ENCODE measurements at places on chromosomes 7 and 10.
A peak's percentile ranks its signal among the peaks of the same experiment; 100 is the strongest.

- DNase-seq = no peak
Observed at GRCh38 chr7:82275342-82275741, 168.2 kb downstream of the CACNA2D1 start.

GRCh38 chr10:71205468-71205867 is 6.9 kb upstream of the UNC5B start:
- DNase-seq = no peak

GRCh38 chr7:130912082-130912861 is 178.3 kb upstream of the KLF14 start:
- DNase-seq = no peak

DNA sequence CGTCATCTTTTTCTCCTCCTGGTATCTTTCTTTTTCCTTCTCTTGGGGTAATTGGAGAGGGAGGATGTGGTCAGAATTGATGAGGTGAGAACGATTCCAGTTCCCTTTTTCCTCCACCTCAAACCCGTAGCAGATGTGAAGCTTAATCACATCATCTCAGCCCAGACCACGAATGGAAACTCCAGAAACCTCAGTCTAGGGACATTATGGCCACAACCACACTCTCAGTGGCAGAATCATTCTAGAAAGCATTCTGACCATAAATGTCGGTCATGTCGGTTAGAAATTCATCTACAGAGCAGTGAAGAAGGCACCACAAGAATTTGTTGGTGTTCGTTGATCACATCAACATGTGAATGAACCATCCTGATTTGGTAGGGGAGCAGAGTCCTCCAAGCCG is 78.7 kb downstream of the GATA3 start:
- peak; percentile 93 for DNase-seq

DNA sequence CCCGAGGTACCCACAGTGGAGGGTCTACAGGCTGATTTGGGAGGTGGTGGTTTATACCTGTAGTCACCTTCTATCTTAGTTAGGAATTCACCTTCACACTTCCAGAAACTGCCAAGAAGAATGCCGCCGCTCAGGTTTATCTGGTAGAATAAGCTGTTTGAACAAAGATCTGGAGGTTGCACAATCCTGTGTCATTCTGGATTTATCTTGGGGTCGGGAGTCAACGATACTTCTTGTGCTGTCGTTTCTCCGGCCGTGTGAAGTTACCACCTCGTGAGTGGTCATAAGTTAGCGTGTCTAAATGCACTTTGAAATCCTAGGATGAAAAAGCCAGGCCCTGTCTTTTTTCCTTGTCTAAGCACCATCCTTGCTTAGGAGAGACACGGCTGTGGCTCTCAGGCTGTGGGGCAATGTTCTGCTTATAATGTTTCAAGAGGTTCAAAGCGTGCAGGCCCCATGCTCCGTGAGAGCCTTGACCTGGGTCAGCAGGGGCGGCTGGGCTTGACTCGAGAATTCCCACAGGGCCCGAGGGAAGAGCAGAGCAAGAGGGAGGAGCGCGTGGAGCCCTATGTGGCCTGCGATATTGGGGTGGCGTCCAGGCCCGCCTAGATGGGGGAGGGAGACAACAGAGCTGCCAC is 35.5 kb downstream of the GRIFIN start:
- no peak for DNase-seq

DNA sequence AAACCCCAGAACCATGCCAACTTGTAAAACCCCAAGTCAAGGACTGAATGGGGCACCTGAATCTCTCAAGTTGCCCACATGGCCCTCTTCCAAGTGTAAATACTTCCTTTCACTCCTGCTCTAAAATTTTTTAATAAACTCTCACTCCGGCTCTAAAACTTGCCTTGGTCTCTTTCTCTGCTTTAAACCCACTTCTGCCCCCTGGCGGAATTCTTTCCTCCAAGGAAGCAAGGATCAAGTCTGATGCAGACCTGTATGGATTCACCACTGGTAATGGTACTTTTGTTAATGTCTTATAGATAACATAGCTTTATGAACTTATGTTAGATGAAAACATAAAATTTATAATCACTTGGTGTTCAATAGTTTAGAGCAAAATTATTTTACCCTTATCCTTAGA is 33.8 kb downstream of the SLC16A9 start:
- no peak for DNase-seq

DNA sequence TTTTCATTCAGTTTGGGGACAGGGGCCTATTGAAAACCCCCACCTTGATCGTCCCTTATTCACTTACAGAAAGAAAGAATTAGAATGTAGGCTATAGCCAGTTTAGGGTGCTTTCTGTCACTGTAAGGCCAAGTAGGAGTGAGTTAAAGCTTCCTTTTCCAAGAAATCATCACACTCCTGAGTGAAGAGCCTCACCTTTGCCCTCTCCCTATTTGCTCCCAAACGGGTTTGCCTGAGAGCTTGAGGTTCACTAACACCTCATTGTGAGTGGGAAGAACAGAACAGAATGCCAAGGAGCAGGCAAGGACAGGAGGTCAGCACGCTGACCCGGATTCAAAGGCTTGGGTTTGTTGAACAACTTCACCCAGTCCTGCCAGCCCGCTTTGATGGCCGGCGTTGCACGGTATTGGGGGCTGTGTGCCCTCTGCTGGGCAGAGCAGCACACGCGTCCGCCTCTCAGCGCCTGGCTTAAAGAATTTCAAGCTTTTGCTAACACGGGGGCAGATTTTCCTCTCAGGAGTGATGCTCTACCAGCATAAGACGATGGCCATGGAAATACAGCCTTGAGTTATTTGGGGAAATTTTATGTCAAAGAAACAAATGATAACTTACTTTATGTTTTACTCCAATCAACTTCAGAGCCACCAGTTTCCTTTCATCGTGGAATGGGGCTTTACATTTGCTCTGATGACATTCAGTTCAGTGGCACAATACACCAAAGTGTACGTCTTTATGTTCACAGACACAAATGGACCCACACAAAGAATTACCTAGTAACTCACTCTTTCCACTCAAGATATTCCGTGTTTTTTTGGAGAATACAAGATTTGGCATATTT is 470.0 kb downstream of the SUGCT start:
- peak; percentile 65 for DNase-seq

DNA sequence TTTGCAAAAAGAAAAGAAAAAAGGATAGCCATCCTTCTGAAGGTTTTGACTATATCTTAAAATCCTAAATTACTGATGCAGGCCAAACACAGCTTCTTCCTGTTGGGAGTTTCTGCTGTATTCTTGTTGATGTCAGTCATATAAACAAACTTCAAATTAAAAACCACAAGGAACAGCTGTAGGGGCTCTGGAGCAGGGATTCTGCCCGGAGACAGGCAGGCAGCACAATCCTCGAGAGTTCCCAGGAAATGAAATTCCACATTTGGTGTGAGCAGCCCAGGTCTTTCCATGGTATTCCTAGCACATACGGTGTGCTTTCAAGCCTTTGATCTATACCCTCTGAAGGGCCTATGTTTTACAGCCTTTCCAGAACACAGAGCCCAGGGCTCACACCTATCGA is 43.2 kb downstream of the INSYN2A start:
- no peak for DNase-seq

DNA sequence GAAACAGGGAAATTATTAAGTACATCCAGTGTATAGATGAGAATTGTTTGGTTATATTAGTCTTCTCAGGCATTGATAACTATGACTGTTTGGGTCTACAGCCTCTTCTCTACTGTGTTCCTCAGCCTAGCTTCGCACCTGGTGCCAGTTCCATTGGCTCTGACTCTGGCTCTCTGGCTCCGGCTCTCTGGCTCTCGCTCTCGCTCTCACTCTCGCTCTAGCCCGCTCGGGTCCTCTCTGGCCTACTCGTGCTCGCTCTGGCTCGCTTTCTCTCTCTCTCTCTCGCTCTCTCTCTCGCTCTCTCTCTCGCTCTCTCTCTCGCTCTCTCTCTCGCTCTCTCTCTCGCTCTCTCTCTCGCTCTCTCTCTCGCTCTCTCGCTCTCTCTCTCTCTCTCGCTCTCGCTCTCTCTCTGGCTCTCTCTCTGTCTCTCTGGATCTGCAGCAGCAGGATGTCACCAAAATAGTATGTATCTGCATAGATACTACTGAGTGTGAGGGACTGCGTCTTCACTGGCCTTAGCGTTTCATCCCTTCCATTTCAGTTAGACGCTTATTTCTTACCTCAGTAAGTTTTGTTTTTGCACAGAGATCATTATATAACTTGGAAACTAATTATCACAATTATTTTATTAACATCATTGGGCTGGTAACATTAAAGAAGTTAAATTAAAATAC is 6.5 kb upstream of the SSBP1 start:
- DNase-seq = no peak

GRCh38 chr7:157713591-157713990 is 376.8 kb downstream of the DNAJB6 start:
- no peak for DNase-seq

DNA sequence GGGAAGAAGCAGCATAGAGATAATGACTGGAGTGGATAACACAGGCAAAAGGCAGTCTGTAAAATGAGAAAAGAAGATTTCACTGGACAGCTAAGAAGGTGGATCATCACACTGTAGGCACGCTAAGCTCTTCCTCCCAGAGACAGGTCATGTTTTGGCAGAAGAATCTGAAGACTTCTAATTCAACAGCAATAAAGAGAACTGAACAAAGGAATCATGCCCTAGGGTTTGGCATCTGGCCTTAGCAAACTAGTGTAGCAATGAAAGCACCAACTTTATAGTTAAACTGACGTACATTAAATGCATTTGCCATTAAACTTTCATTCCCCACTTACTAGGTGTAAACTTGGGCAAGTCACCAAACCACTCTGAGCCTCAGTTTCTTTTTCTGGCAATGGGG is 84.4 kb upstream of the SEM1 start:
- DNase-seq = no peak

- DNase-seq = peak; percentile 24
Observed at GRCh38 chr10:116470768-116471415, 43.2 kb downstream of the PNLIPRP3 start.

GRCh38 chr7:55132890-55133551 is 114.2 kb downstream of the EGFR start:
- no peak for DNase-seq

GRCh38 chr10:3755440-3756359 is 29.3 kb downstream of the KLF6 start:
- no peak for DNase-seq

DNA sequence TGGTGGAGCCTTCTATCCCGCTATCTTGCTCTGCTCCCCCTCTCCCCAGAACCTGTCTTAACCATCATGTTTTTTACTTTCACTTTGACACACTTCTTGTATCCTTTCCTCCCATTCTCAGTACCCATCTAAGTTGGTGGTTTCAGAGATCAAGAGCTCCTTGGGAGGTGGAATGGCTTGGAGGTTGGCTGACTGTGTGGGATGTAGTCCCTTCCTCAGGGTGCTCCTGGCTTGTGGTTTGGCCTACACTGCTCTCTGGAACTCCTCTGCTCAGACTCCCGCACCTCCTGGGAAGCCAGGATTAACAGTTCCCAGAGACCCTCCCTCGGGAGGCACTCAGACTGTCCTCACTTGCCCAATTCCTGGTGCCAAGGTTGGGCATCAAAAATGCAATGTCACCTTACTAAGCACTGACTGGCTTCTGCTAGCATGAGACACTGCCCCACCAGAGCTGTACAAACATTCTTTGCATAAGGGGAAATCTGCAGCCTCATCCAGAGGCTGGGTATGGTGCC is 93.1 kb upstream of the NAMPT start:
- no peak for DNase-seq

DNA sequence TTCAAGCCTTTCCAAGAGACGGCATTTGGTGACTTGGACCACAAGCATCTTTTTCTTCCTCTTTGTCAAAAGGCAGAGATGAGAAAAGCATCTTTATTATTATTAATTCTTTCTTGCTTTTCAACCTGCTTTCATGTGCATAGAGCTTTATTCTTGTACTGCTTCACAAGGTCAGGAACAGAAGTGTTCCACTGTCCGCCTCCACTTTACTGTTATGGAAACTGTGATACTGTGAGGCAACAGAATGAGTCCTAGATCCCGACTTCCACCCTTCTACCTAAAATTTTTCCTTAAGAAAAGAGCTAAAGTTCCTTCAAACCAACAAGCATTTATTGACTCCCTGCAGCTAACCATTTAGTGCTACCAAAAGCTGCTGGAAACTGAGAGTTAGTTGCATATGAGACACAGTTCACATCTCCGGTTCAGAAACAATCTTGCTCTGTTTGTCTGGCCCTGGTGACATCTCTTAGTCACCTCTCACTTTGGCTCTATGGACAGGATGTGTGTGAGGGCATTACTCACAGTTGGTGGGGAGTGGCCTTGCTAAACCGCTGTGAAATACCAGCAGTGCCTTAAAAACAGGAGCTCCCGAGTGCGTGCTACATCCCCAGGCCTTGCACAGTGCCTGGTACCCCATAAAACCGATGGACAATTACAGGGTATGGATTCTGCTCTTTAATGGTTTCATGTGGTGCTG is 77.1 kb upstream of the TRIL start:
- no peak for DNase-seq

GRCh38 chr7:91031757-91032156 is 232.5 kb upstream of the FZD1 start:
- DNase-seq = no peak

- DNase-seq = peak; percentile 16
Observed at GRCh38 chr7:94908323-94909178, 1.2 kb downstream of the PPP1R9A start.

DNA sequence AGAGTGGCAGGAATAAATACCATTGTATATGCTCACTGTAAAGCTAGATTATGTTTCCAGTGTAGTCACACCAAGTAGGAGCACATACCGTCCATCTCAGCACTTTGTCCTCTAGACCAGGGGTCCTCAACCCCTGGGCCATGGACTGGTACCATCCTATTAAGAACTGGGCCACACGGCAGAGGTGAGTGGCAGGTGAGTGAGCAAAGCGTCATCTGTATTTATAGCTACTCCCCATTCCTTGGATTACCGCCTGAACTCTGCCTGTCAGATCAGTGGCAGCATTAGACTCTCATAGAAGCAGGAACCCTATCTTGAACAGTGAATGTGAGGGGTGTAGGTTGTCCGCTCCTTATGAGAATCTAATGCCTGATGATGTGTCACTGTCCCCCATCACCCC is 735.3 kb downstream of the MAGI2 start:
- DNase-seq = no peak

DNA sequence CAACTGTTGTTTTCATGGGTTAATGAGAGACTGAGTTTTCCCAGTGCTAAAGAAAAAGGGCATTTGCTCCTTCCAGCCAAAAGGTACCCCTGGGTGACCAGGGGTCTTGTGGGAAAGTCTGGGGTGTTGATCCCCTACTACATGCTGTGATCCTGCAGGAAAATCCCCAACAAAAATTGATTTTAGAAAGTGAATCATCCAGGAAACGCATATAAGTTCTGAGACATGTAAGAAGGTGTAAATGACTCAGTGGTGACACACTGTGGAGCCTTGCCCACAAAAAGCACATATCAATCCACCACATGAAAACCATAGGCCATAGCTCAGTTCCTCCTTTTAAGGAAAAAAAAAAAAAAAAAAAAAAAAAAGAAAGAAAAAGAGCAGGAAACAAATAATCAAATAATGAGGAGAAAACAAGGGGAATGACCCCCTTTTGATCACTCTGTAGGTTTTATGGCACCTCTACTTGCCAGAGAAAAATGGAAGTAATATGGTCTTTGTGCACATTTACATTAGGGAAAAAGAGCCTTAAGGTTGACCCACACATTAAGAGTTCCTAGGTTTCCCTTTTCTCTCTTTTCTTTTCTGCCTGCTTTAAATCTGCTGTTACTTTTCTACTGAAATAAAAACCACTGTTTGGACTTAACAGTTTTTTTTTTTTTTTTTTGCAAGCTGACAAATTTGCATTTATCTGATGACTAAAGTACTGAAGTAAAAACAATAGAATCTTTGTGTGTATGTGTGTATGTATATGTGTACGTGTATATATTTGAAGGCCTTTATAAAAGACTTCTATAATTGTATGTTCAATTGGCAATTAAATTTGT is 386.0 kb downstream of the KIF20B start:
- DNase-seq = peak; percentile 44

Measured in KBM-7 (cell line).